Hepatic stellate cell (primary cell): ENCODE measurements at places on chromosomes 16 and 17.
A peak's percentile ranks its signal among the peaks of the same experiment; 100 is the strongest.

DNA sequence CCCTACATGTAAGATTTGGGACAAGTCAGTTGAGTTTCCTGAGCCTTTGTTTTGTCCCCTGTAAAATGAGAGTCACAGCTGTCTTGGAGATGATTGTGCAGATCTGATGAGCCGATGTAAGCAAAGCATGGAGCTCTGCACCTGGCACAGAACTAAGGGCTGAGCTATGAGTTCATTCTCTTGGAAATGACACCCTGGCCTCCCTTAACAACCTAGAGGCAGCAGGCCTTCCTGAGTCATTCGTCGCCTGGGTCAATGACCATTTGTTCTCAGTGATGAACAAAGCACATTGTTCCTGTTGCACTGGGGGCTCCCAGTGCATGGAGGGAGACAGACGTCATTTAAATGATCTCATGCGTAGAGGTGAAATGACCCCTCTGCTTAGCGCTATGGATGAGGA, 62.8 kb upstream of the GCSH start:
- DNase-seq = no peak

GRCh38 chr17:13558588-13558987, 43.1 kb downstream of the HS3ST3A1 start:
- no peak for DNase-seq

GRCh38 chr16:11066261-11066870, 122.0 kb downstream of the CLEC16A start:
- DNase-seq = no peak

GRCh38 chr17:39186481-39187002, 10.9 kb downstream of the CACNB1 start:
- DNase-seq = no peak

- DNase-seq = no peak
Measured at GRCh38 chr17:27453471-27453870, 2.8 kb upstream of the KSR1 start.

DNA sequence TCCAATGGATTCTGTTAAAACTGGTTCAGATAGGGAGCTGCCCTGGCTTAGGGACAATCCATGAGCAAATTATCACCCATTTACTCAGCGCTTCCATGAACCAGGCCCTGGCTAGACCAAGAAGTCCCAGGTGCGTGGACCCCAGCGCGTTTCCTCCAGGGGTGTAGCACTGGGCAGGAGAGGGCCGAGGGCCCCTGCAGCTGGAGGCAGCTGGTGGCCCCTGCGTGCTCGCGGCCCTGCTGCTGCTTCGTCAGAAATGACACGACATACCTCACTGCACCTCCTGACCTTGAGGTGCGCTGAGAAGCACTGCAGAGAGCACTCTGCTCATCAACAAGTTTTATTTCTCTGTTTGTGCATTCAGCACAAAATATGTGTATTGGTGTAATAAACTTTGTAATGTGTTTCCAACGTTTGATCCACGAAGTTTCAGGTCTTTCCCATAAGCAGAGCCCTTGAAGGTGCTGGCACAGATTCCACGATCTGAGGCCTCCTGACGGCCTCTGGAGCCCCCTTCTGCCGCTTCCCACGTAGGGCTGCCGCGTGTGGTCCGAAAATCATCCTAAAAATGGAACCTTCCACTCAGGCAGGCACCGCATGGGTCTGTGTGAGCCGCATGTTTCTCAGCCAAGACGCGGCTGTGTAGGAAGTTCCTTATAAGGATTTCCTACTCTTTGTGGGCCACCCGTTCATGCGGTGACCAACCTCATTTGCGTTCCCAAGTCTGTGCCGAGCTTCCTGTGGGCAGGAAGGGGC, 50.8 kb upstream of the ZCCHC14 start:
- DNase-seq = peak; percentile 44

- no peak for DNase-seq
Measured at GRCh38 chr17:42380935-42381334, 7.3 kb downstream of the STAT3 start.

GRCh38 chr16:2690852-2691251, 8.5 kb downstream of the KCTD5 start:
- DNase-seq = no peak

- no peak for DNase-seq
Measured at GRCh38 chr16:24980077-24980793, 34.9 kb downstream of the ARHGAP17 start.

GRCh38 chr16:27242868-27243590, 25.5 kb downstream of the NSMCE1 start:
- DNase-seq = peak; percentile 82

DNA sequence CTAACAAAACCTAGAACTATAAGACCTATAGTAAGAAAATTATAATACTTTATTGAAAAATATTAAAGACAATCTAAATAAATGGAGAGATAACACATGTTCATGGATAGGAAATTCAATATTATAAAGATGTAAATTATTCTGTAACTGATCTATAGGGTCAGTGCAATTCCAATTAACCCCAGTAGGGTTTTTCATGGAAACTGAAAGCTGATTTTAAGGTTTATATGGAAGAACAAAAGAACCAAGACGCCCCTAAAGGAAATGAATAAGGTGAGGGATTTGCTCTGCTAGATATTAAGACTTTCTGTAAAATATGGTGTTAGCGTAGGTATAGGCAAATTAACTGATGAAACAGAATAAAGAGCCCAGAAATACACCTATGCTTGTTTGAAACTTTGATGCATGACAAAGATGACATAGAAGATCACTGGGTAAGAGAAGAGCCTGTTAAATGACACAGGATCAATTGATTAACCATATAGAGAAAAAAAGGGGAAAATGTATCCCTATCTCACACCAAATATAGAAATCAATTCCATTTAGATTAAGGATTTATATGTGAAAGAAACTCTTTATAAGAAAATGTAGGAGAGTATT, 3.0 kb downstream of the ICAM2 start:
- no peak for DNase-seq

DNA sequence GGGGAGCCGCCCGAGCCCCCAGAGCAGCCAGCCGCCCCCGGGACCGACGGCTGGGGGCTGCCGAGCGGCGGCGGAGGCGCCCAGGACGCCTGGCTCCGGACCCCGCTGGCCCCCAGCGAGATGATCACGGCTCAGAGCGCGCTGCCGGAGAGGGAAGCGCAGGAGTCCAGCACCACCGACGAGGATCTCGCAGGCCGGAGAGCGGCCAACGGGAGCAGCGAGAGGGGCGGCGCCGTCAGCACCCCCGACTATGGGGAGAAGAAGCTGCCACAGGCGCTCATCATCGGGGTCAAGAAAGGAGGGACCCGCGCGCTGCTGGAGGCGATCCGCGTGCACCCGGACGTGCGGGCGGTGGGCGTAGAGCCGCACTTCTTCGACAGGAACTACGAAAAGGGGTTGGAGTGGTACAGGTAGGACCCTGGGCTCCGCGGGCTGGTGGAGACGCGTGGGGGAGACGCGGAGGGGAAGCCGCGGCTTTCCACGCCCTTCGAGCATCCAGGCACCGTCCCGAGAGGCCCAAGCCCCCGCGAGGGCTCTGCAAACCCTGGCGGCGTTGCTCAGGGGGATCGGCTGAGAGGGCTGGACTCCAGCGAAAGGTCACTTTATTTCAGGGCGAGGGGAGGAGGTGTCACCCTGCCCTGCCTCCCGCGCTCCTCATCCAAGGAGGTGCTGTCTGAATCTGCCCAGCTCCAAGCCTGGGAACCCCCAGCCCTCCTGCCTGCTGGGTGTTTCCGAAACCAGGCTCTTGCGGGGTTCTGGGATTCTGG, 1.2 kb downstream of the HS3ST4 start:
- DNase-seq = no peak

DNA sequence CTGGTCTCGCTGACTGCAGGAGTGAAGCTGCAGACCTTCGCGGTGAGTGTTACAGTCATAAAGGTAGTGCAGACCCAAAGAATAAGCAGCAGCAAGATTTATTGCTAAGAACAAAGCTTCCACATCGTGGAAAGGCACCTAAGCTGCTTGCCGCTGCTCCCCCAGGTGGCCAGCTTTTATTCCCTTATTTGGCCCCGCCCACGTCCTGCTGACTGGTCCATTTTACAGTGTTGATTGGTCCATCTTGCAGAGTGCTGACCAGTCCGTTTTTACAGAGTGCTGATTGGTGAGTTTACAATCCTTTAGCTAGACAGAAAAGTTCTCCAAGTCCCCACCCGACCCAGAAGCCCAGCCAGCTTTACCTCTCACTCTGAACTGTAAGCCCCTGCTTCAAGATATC, 227.8 kb downstream of the ABCC12 start:
- DNase-seq = no peak

DNA sequence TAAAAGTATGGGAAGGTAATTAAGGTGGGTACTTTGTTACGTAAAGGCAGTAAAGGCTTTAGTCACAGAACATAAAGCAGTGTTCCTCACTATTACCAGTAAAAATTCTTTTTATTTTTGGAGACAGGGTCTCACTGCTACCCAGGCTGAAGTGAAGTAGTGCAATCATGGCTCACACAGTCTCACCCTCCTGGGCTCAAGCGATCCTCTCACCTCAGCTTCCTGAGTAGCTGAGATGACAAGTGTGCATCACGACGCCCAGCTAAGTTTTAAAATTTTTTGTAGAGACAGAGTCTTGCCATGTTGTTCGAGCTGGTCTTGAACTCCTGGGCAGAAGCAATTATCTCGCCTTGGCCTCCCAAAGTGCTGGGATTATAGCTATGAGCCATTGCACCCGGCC, 80.5 kb downstream of the CREBBP start:
- no peak for DNase-seq

GRCh38 chr16:10253409-10253808, 71.2 kb upstream of the GRIN2A start:
- no peak for DNase-seq

- DNase-seq = no peak
Measured at GRCh38 chr16:22675745-22676540, 138.0 kb upstream of the HS3ST2 start.

GRCh38 chr17:80633994-80634566, 89.4 kb downstream of the RPTOR start:
- no peak for DNase-seq
